EH (cell line): ENCODE measurements at places on chromosomes 3 and 15.

- peak; percentile 14 for DNase-seq
Observed at GRCh38 chr3:141709126-141709770, 28.9 kb upstream of the RNF7 start.

GRCh38 chr15:29418931-29419330 lies 149.3 kb upstream of the NSMCE3 start:
- no peak for DNase-seq

DNA sequence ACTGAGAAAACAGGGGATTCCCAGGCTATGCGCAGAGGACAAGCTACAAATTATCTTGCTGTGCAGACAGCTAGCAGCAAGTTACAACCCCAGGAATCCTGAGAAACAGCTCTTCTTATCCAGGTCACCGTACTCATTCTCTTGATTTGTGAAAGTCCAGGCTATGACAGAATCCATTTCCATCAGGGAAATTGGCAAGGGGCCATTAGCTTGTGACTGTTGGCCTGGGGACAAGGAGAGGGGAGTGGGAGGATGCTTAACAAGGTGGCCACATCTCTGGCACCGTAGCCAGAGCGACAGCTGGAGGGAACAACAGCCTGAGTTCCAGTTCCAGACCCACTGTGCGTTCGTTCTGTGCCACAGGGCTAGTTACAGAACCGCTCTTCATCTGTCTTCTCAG lies 44.9 kb upstream of the PLXNA1 start:
- DNase-seq = no peak

GRCh38 chr15:27601239-27601960 lies 497.7 kb downstream of the OCA2 start:
- no peak for DNase-seq

DNA sequence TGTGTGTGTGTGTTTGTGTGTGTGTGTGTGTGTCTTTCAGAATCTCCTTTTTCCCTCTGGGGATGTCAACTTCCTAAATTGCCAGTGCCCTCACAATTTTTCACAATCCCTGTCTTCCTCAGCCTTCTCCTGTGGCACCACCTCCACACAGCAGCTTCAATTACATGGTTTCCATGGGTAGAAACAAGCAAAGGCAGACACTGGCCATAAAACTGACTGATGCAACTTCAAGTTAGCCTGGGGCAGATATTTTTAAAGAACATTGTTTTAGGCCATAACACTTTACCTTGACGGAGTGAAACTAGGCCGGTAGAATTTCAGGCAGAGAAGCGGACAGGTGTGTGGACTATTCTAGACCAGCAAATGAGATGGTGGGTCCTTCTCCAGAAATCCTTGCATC lies 405.8 kb upstream of the SUCLG2 start:
- DNase-seq = no peak

DNA sequence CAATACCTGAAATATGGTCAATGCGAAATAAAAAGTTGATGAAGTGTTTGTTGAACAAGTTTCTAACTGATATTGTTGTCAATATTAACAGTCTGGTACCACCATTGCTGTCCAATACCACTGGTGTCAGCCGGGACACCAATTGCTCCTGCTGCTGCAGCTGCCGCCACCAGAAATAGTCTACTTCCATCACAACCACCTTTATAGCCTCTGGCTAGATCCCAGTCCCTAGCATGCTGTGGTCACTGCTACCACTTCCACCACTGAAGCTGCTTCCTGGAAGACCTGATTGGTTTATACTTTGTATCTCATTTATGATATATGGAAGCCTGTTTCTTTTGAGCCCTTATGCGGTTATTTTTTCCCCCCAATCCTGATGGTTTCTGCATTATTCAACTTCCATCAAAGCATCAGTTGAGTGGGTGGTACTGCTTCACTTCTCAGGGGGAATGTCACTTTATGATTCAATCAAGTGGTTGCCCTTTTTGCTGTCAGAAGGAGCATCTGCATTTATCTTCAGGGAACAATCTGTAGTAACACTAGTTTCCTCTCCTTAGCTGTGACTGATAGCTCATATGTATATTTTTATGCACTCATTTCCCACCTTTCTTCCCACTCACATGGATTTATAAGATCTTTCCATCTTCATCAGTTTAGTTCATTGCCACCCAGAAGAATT lies 11.7 kb downstream of the LNP1 start:
- DNase-seq = no peak

- no peak for DNase-seq
Observed at GRCh38 chr3:43161684-43162229, 55.9 kb upstream of the POMGNT2 start.

- peak; percentile 55 for DNase-seq
Observed at GRCh38 chr3:45035441-45036301, 9.6 kb downstream of the CLEC3B start.

- DNase-seq = no peak
Observed at GRCh38 chr3:181384970-181385369, 326.8 kb upstream of the SOX2 start.

DNA sequence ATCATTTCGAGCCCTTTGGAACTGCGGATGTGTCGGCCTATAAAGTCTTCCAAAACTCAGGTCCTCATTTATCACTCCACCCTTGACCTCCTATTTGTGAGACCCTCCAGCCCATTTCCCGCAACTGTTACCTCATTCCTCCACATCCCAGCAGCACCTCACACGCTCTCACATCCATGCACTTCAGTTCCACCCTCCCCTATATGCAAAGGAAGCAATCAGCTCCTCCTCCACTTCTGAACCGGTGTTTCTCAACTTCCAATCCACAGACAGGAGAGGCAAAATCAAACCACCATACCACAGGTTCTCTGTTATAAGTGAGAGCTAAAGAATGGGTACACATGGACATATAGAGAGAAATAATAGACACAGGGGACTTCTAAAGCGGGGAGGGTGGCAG lies 36.7 kb upstream of the MECOM start:
- no peak for DNase-seq

DNA sequence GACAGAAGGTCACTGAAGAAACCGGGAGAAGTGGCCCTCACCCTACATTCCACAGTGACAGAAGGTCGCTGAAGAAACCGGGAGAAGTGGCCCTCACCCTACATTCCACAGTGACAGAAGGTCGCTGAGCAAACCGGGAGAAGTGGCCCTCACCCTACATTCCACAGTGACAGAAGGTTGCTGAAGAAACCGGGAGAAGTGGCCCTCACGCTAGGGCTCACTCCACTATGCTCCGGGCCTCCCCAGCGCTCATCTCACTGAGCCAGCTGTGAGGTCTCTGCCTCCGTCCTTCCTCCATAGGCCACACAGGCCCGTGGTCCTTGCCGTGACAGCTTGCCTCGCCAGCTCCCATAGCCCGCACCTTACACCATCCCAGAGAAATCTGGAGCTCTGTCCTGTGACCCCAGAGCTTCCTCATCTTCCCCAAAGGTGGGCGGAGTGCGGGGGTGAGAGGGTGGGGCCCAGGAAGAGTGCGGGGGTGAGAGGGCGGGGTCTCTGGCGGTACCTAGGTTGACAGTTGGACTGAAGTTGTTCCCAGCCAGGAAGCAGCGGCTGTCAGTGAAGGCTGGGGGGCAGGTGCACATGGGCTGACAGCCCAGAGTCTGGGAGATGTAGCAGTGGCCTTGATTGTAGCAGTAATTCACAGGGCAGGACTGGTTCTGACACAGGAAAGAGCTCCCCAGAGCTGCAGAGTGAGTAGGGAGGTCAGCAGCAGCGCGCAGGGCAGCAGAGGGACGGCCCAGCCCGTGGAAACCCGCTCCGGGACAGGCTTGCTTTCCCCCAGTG lies 32.0 kb downstream of the MUC20 start:
- no peak for DNase-seq

DNA sequence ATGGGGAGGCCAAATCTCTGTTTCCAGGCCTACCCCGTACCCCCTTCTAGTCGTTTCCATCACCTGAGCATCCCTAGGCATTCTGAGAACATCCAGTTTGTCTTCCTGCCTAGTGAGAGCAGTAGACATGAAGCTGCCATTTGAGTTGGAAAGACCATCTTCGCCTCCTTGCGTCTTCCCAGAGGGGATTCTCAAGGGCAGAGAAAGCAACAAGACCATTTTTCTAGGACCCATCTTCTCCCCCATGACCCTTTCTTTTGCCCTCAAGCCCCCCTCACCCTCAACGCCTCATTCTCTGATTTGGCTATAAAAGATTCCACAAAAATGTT lies 148.7 kb upstream of the BHLHE40 start:
- no peak for DNase-seq

DNA sequence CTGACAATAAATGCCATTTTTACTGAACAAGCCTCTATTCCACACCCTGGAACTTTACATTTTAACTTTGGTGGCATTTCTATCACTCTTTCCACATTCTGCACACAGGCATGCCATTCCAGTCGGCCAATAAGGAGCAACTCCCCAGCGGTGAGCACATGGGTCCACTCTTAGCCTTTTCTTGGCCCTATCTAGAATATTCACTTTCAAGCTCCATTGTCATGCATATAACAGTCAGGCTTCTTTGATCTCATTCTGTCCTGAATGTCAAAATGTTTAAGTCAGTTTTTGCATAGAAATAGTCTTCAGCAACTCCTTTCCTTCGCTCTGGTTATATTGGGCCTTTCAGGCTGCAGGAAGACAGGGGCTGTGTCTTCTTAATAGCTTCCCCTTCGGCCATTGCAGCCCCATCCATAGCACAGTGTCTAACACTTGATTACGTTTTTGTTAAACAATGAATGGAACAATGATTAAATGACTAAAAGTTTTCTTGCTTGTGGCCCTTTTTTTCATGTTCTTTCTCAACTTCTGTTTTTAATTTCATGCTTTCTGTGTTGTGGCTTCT lies 427.3 kb downstream of the MFSD1 start:
- DNase-seq = no peak

- DNase-seq = no peak
Observed at GRCh38 chr3:145290010-145290409, 871.0 kb downstream of the PLOD2 start.

DNA sequence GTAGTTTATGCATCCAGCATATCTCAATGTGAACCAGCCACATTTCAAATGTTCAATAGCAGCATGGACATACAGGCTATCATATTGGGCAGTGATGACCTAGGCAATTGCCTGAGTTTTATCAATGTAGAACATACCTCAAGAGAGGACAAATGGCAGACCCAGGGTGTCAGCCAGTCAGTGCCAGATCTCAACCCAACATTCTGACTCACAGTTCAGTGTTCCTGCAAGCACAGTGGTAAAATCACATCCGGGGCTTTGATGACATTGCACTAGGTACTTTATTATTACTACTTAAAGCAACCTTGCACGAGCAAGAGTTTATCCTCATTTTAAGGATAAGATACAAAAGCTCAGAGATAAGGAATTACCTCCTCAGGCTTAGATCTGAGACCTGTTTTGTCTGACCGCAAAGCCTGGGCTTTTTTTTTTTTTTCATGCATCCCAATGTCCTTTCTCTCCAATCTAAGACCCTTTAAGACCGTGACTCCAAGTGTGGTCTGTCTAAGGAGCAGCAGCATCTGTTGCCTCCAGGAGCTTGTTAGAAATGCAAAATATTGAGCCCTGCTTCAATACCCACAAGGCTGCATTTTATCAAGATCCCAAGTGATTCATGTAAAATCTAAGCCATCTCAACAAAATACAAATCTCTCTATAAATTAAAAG lies 60.1 kb downstream of the SLC12A1 start:
- peak; percentile 3 for DNase-seq

DNA sequence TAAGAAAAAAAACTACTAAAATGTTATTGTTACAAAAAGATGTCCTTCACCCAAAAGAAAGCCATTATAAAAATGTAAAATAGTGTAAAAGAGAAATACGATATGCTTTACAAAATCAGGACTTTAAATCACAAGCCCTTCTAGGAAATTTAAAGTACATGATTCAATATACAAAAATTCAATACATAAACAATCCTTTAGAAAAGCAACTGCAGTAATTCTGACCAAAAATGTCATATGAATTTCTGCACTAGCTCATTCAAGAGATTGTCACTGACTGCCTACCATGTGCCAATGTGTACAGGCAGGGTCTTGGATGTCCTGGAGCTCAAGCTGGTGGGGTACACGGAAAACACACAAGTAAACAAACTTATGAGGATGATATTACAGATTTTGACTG lies 2.5 kb downstream of the MORC1 start:
- no peak for DNase-seq

GRCh38 chr15:70492240-70493177 lies 270.8 kb downstream of the UACA start:
- peak; percentile 93 for DNase-seq

DNA sequence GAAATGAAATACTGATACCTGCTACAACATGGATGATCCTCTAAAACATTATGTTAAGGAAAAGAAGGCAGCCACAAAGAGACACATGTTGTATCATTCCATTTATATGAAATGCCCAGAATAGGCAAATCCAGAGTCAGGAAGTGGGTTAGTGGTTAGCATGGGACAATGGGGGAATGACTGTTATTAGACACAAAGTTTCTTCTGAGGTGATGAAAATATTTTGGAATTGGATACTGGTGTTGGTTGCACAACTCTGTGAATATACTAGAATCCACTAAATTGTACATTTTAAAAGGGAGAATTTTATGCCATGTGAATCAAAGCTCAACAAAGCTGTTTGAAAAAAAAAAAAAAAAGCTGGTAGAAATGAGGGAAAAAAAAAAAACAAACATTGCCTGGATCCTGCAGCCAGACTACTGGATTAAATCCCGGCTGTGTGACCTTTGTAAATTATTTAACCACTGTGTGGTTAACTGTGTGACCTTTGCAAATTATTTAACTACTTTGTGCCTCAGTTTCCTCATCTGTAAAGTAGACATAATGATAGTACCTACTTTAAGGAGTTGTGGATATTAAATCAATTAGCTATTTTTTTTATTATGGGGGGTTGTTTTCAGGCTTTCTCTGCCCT lies 75.6 kb upstream of the PRICKLE2 start:
- peak; percentile 88 for DNase-seq

- DNase-seq = no peak
Observed at GRCh38 chr3:94978084-94978483, 915.2 kb downstream of the NSUN3 start.

- no peak for DNase-seq
Observed at GRCh38 chr3:53944028-53944427, 52.4 kb upstream of the SELENOK start.

DNA sequence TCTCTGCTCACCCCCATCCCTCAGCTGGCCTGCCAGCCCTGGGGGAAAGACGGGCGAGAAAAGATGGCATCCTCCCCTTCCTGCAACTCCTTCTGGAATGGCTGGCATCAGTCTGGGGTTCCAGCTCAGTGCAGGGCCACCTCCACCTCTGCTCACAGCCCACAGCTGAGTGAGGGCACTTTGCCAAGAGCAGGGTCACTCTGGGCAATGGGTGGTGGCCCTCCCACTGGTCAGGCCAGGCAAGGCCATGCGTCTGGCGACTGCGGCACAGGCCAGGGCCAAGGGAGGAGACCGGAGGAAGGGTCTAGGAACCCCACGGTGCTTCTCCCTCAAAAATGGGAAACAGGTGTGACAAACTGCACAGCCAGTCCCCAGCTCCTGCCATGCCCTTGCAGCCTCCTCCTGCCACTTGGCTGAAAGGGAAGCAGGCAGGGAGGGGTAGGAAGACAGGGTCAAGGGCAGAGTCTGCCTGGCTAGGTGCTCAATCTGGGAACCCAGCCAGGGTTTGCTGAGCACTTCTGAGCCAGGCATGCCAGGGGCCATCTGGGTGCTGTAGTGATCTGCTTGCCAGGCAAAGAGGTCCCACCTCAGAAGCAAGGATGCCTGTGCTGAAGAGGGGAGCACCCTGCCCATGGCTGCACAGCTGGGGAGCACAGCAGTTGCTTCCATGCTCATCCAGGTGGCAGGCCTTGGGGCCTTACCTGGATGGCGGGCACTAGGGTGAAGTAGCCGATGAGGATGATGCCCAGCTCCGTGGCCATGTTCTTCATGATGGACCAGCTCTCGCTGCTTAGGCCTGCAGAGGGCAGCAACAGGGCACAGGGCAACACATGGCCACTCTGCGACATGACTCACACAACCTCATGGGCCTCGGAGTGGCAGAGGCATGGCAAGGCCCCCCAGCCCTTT lies 41.2 kb downstream of the PTPN23 start:
- peak; percentile 40 for DNase-seq

GRCh38 chr3:158713094-158713499 lies 19.2 kb downstream of the RARRES1 start:
- DNase-seq = peak; percentile 69
